ENCODE measurements at places on chromosomes 3 and 15.

DNA sequence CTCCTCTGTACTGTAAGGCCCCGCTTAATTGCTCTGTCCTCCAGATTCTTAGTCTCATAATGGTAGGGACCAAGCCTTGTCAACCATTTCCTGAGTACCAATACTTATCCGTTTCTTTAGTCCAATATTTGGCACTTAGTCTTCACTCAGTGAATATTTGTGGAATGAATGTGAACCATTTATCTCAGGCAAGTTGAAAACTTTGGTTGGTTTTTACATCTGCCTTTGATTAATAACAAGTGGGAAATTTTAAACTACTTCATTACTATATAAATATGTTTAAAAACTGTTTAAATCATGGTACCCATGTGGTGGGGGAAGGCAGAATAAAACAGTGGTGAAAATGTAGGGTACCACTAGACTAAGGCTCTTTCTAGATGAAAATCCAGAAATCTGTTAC is 15.2 kb downstream of the CA12 start:
- DNase-seq, result no peak

- no peak for DNase-seq
Observed at GRCh38 chr3:99473321-99473751, 165.1 kb upstream of the COL8A1 start.

- no peak for DNase-seq
Observed at GRCh38 chr3:69339760-69340159, 46.1 kb downstream of the FRMD4B start.

- no peak for DNase-seq
Observed at GRCh38 chr3:40546816-40547215, 22.1 kb downstream of the ZNF621 start.

DNA sequence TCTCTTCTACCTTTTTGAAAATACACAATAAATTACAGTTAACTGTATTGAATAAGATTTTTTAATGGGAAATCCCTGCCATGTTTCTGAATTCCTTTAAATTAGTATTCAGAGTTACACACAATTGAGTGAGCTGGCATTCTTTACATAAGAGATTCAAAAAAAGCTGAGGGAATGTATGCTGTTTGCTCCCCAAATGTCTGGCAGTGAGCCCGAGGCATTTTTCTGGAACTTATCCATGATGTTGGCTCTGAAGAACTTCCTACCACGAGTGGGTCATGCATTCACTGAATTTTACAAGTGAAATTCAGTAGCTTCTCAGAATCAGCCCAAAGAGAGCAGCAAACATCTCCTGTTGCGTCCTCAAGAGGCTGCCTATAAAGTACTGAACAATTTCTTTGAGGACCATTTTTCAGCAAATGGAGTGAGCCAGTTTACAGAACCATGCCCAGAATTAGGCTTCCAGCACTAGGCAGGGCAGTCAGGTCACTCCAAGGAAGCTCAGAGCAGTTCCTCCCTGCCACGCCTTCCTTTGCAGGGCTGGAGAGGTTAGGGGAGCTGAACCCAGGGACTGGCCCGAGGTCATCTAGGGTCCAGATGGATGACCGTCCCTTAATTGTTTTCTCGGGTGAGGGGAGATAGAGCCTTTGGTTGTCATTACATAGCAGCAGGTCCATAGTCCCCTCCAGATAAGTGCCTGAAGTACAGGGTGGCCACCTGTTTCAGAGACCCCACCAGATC is 21.2 kb downstream of the GABRA5 start:
- DNase-seq, result no peak

DNA sequence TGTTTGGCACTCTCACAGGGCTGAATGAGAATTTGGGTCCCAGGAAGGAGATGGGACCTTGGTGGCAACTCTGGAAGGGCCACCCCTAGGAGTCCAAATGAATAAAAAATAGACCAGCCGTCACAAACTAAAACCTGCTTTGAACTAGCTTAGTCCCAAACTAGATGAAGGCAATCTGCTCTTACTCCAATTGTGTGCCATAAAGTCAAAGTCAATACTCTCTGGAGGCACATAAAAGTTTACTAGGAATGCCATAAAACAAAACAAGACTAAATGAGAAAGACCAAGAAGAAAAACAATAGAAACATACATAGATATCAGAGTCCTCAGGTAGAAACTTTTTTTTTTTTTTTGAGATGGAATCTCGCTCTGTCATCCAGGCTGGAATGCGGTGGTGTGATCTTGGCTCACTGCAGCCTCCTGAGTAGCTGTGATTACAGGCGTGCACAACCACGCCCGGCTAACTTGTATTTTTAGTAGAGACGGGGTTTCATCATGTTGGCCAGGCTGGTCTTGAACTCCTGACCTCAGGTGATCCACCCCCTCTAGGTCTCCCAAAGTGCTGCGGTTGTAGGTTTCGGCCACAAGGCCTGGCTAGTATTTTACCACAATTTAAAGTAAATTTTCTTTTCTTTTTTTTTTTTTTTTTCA is 8.1 kb downstream of the GOLGA6L2 start:
- DNase-seq, result no peak

DNA sequence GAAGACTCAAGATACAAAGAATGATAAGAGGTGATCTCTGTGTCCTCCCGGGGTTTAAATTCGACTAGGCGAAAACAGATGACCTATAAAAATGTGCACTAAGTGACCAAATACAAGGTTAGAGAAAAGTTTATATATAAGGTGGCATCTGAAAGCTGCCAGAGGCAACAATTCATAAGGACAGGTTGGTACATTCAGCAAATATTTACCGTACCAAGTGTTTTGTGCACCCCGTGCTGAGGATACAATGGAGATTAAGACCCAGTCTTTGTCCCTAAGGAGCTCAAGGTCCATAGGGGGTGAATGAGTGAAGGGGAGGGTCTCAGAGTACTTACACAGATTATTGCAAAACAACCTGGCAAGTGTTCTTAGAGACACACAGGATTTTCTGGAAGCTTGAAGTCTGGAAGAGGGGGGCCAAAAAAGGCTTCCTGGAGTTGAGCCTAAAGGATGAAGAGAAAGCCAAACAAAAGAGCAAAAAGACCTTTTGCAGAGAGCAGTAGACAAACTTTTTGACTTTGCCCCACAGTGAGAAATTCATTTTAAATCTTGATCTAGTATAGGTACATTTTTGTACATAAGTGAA is 71.4 kb upstream of the LRIG1 start:
- DNase-seq, result no peak

DNA sequence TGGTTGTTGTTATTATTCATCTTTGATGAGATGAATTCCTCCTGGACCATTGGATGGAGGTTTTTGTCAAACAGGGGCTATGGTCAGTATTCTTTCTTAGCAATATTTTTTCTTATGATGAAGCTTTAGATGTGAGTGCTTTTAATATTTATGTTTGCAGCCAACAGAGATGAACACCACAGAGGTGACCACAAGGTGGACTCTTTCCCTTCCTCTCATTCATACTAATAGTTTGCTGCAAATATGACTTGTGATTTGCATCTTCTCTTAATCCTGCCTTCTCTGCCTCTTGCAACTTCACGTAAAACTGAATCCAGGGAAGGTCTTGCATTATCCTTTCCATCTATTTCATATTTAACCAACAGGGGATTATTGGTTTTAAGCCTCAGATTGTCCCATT is 473.1 kb upstream of the UBE2E2 start:
- DNase-seq, result no peak

DNA sequence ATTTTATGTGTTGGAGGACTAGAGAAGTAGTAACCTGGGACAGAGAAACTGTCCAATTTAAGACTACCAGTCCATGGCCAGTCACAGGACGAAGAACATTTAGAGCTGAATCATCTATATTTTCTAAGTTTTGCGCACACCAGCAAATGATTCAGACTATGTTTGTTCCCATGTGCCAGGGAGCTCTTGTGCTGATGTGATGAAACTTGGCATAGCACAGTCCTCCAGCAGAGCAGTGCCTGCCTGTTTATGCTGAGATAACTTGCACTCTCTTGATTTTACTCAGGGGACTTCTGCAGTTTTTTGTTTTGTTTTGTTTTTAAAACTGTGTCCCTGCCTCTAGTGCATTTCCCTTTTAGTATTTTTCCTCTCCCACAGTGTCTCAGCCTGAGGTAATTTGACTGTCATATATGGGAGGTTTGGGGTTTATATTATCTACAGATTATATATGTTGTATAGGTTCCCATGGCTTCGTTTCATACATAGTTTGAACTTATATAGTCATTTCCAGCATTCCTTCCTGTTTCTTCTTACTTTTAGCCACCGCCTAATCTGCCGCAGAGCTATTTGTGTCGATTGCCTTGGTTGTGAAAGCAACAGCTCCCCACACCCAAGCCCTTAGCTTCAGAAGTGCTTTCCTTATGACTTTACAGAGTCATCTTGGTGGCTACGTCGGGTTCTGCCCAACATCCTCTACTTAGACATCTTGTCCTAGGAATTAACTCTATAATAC is 45.5 kb downstream of the PPM1L start:
- DNase-seq, result no peak

GRCh38 chr3:172094621-172095557 is 55.5 kb downstream of the FNDC3B start:
- no peak for DNase-seq

DNA sequence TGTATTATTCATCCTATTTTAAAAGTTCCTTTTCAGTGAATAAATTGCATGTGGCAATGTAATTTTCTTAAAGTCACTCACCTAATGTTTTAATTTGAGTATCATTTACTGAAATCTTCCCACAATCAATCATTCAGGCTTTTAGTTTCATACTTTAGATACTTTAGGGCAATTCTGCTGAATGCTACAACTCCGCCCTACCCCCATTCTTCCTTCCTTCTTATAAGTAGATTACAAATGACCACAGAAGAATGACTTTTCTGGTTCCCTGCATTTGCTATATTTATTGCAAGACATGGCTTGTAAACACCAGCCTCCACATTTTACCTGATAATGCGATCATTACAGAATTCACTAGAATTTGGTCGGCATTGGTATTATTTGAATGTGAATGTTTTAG is 1061.9 kb downstream of the FHIT start:
- DNase-seq, result no peak

DNA sequence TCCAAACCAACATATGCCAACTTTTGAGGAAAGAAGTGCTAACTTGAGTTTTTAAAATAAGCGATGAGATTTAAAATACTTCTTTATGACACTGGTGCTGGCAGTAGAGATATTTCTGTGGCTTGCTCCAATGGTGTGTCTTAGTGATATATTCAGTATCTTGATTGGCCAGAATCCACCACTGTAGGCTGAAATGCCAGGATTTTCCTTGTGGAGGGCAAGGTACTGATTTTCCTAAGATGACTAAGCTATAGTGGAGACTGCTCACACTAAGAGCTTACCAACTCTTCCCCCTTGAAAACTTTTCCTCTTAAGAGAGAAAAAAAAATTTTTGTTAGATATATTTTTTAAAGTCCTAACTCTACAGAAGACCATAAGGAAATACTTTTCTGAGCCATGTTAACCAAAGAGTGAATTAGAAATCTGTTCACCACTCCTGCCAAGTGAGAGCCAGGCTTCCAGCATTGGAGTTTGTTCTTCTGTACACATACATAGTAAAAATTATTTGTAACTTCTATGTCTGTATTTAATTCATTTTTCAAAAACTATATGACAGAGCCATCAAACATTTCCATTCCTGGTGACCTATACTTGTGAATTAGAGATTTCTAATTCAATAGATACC is 109.1 kb downstream of the PPP2R3A start:
- DNase-seq, result no peak

GRCh38 chr3:123379041-123379830 is 69.7 kb downstream of the ADCY5 start:
- DNase-seq, result no peak

DNA sequence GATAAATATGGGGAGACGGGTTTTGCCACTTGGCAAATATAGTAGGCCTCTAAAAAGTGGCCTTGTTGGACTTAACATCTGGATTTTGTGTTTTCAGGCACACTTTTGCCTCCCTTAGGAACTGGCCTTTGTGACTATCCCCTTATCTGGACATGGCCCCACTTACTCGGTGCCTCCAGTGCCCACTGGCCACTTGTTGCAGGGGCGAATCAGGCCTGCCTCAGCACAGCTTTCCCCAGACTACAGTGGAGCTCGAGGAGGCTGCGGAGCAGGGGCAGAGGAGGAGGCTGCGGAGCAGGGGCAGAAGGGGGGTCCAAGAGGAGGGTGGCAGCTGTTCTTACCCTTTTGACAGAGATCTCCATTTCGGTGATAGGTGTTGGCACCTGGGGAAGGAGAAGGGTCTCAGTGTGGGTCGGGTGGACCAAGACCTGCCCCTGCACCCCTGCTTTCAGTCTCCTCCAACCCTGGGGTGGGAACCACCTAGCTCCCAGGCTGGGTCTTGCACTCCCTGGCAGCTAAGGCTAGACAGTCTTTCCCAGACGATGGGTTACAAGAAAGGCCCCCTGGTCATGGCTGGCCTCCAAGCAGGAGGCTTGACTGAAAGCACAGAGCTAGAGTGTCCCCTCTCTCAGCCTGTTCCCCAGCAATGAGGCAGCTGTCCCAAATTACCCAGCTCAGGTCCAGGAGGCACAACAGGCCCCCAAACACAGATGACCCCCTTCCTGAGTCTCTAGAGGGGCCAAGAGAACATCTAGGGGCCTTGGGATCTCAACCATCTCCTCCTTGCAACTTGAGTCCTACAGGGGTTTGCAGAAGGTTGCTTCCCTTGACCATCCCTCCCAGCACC is 6.1 kb downstream of the SEMA3G start:
- no peak for DNase-seq

DNA sequence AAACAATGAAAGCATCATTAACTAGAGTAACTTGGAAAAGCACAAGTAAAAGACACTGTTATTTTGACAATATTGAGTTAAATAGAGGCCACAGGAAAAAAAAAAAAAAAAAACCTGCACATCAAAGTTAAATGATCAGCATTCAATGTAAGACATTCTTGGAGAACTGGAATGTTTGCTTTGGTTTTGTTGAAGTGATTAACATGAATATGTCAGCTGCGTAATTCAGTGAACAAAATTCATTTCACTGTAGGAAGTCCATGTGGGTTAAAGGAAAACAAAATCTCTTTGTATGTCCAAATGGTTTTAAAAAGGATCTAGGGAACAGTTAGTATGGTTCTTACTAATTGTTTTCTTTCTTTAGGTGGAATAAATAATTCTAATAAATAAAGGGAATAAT is 252.8 kb upstream of the CNTN6 start:
- no peak for DNase-seq

GRCh38 chr3:105832644-105833043 is 36.2 kb downstream of the CBLB start:
- no peak for DNase-seq

GRCh38 chr3:127299276-127299675 is 11.4 kb upstream of the PRR20G start:
- DNase-seq, result no peak

GRCh38 chr3:172904711-172905373 is 154.3 kb downstream of the ECT2 start:
- DNase-seq, result no peak

GRCh38 chr3:143244516-143245063 is 125.0 kb downstream of the CHST2 start:
- DNase-seq, result no peak

GRCh38 chr15:59538494-59538893 is 73.1 kb upstream of the GCNT3 start:
- no peak for DNase-seq

- no peak for DNase-seq
Observed at GRCh38 chr3:78235841-78236240, 1195.9 kb downstream of the ROBO2 start.

DNA sequence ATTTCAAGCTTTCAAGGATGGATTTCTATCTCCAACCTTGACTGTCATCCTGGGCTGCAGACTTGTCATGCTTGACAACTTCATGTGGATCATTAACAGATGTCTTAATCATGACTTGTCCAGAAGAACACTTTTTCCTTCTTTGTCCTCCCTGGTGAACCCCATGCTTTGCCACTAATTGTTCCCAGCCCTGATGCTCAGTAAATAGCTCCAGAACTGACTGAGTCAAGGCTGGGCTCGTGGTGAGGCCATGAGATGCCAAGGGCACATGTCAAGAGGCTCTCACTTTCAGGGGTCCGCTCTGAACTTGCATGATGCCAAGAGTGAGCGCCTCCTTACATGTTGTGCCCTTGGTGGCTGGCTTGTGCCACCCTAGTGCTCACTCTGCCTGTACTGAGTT is 48.9 kb upstream of the KY start:
- DNase-seq, result no peak
